KBM-7 (cell line): ENCODE measurements at places on chromosomes 1 and 21.
A peak's percentile ranks its signal among the peaks of the same experiment; 100 is the strongest.

GRCh38 chr1:184507165-184507564 is 120.3 kb downstream of the C1orf21 start:
- DNase-seq, result no peak

DNA sequence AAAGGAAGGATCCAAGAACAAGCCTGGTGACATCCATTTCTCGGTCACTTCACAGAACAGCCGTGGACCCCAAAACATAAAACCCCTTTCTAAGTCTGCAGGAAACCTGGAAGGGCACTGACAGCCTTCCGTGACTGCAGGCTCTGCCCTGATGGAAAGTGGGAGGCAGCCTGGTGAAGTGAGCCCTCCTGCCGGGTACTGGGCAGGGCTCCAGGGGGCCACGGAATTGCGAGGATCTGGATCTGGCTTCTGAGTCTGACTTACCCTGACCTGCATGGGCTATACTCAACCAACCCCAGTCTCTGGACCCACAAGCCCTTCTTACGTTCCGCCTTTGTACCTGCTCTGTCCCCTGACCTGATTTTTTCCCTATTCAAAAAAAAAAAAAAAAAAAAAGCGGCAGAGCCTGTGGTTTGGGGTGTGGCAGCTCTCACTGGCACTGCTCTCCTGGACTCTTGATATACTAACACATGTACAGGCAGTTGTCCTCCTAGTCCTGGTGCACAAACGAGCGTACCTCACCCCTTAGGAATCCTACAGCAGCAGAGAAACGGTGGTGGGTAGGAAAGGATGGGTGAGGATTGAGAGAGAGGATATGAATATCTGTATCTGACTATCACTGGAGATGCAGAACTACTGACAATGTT is 82.9 kb downstream of the BEND5 start:
- no peak for DNase-seq

- no peak for DNase-seq
Measured at GRCh38 chr21:39052718-39053117, 130.5 kb downstream of the PSMG1 start.

DNA sequence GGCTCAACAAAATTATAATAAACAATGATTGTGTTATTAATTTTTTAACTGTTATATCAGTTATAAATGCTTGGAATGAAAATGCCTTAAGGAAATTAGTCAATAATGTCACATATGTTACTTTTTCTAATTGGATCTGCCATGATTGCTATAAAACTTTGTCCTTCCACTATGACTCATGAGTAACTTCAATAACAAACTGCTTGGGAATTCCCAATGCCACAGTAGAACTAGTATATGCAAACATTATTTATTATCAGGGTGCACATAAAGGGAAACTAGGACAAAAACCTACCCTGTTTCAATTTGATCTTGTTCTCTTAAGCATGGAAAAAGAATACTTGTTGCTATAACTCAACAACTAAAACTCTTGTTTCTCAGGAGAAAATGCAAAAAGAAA is 59.1 kb upstream of the PDC start:
- no peak for DNase-seq

GRCh38 chr1:1982379-1983232 is 21.0 kb downstream of the CFAP74 start:
- no peak for DNase-seq

DNA sequence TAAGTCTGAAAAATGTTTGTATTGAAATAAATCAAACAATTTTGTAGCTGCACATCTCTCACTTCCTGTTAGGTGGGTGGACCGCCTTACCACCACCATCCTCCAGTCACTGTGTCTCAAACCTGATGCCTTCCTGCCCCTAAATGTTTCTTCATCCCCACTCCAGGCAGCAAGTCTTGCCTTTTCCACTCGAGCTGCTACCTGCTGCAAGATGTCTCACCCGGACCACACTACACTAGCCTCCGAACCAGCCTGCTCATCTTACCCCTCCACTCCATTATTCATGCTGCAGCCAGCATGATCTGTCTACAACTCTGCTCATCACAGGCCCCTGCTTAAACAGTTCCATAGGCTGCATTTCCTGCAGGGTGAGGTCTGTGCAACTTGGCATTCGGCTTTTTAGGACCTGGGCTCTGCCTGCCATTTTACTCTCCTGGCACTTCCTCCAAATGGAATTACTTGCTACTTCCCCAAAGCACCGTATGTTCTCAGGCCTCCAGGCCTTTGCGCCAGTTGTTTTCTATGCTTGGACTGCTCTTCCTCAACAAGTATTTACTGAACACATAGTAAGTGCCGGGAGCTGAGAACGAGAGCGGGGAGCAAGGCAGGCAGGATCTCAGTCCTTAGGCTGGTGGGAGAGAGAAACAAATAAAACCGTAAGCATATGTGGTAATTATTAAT is 5.2 kb upstream of the SF3A3 start:
- peak; percentile 9 for DNase-seq

DNA sequence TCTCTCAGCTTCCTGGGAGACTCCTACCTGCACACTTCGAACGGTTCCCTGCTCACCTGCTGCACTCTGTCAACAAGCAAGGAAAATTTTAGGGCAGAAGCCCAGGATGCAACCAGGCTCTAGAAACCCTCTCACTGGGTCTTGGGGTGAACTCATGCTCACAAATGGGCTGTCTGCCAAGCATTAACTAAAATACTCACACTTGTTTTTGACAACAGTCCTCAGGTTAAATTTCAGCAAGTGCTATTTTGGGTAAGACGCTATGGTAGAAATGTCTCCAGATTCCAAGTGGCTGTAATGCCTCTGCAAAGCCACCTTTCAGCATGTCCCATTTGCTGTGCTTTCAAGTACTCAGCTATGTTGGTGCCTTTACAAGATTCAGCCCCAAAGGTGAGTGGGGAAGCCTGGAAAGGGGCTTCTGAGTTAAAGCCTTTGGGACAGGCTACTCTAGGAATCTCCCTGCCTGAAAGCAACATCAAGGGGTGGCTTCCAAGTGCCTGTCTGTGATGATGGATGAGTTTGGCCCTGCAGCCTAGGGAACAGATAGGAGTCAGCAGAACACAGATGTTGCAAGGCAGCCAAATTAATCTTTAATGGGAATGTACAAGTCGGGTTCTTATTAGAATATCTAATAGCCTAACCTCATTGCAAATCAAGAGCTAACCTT is 211.9 kb upstream of the SPAG17 start:
- DNase-seq, result no peak

DNA sequence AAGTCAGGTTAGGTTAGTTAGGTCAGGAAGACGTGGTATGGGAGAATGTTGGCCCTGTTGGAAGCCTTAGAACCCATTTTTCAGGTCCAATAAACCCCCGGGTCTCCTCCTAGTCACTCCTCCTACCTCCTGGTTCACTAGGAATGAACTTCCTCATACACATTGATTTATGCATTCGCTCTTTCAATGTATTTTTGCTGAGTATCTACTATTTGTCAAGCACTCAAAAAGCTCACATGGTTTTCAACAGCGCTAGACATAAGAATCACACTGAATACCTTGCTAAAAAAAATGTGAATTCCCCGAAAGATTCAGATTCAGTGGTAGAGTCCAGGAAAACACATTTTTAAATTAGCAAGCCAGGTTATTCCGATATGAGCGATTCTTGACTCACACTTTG is 85.8 kb upstream of the LRRN2 start:
- DNase-seq, result no peak

GRCh38 chr1:165575468-165576099 is 31.8 kb downstream of the LRRC52 start:
- DNase-seq, result no peak

DNA sequence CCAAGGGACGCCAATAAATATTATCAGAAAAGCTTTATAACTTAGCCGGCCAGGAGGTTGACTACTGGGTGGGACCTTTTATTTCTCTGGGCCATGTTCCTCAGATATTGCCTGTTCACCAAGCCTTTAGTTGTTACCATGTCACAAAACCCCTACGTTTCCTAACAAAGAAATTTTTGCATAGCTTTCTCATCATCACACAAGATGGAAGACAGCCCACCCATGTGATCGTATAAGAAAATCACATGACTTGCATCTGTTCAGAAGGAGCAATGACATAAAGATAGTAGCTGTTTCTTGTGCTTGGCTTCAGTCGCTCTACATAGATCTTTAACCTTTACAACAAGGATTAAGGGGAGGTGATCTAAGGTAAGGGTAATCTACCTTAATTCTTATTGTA is 88.9 kb upstream of the NGF start:
- DNase-seq, result no peak

- DNase-seq, result no peak
Measured at GRCh38 chr21:42336054-42336453, 14.7 kb downstream of the TFF2 start.

DNA sequence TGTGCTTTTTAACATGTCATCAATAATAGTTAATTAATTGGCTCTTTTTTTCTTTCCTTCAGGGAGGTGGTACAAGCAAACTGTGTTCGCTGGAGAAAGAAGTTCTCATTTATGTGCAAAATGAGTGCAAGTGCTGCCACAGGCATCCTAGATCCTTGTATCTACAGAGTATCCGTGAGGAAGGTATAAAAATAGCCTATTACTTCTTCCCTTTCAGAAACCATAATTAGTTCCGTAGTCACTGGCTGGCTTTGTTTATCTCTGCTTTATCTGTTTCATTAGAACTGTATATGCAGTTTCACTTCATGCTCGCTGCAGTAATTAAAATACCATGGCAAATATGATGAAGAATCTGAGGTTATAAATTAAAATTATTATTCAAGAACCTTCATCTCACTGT is 40.6 kb downstream of the EEIG2 start:
- no peak for DNase-seq

DNA sequence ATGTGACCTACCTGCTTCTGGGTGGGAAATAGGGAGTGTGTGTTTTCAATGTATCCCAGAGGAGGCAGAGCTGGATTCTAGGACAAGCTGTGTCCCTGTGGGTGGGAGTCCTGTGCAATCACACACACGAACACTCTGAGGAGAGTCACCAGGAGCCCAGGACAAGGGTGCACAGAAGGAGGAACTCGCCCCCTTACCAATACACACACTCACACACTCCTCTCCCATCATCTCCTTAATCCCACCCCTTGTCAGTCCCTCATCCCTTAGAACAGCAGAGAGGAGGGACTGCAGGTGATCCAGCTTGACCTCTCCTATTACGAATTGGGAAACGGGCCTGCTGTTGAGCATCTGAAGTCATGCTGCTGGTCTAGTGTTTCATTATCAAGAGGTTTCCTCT is 8.5 kb upstream of the MYBPHL start:
- DNase-seq, result no peak

DNA sequence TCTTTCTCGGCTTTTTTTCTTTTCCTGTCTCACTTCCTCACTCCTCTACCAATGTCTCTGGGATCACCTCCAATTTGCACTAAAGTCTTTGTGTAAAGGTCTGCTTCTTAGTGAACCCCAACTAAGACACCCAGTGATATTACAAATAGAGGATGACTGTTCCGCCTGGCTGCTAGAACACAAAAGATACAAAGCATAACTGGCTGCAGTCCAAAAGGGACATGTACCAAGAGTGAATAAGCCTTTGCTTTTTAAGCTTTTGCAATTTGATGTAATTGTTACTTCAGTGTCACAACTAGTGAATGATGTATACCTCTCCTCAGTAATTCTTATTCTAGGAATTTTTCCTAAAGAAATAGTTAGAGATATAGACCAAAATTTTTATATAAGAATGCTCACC is 82.8 kb upstream of the BEND5 start:
- DNase-seq, result no peak

GRCh38 chr1:66652556-66652955 is 99.7 kb upstream of the DYNLT5 start:
- no peak for DNase-seq

GRCh38 chr1:229017091-229017490 is 253.8 kb upstream of the RAB4A start:
- DNase-seq, result no peak

- DNase-seq, result no peak
Measured at GRCh38 chr1:17696417-17697301, 58.5 kb upstream of the ACTL8 start.

GRCh38 chr1:176720838-176721237 is 257.9 kb downstream of the PAPPA2 start:
- no peak for DNase-seq

DNA sequence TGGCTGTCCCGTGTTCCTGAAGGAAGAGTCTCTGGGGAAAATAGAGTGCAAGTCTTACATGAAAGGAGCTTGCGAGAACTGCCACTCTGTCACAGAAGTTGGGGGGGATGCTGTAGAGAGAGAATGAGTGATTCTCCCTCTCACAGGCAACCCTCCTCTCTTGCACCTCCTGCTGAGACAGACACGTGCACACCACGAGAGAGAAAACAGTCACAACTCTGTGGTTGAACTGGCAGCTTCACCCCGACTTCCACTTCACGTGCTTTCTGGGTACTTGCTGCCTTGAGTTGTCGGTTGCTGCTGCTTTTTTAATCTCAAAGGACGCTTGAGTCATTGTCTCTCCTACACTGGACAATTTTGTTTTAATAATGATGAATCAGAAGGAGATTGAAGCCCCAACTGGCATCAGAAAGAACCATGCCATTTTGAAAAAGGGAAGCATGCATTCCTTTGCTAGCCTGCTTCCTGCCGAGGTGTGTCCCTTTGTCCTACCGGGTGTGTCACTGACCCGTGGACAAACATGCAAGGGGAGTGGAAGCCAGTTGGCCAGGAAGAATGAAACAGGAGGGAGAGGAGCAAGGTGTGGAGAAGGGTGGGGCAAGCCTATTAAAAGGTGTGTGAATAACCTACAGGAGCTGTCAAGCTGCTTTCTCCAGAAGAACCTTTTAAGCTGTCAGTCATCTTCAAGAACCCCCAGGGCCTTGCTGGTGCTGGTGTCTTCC is 164.2 kb downstream of the CACNA1E start:
- DNase-seq, result no peak

DNA sequence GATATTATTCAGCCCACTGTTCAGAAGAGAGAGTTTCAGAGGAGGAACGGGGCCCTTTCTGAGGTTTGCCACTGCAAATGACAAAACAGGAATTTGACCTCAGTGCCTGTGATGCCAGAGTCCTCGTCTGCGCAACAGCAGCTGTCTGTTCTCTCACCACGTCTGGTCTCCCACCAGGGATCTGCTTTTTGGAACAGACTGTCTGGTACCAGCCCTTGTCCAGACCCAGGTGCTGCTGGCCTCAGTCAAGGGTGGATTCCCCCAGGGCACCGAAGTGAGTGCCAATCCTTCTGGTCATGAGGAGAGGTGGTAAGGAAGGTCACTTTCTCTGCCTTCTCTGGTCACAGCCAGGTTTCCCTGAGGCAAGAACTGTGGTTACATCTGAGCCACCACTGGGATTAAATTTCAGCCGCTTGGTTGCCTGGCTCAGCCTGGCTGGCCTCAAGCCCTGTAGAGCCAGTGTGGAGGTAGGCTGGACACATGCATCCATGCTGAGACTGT is 2.3 kb upstream of the BCAN start:
- no peak for DNase-seq

DNA sequence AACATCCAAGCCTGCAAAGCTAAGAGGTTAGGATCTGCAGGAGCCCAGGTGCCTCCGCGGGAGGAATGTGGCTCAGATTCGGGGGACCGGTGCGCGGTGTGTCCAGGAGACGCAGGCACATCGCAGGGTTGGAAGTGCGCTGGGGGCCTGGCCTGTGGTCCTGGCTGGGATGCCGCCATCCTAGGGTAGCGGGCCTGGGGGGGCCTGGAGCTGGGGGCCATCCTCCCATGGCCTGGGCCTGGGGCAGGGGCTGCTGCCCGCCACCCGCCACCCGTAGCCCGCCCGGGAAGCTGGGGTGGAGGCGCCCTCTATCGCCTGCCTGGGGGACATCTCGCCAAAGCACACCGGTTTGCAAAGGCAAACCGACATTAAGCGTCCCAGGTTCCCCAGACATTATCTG is 170.6 kb upstream of the ARHGEF16 start:
- DNase-seq, result peak; percentile 24
